SW 1271 (cell line): ENCODE measurements at places on chromosomes 12 and 14.

- no peak for DNase-seq
Measured at GRCh38 chr12:13377698-13378097, 181.2 kb downstream of the EMP1 start.

DNA sequence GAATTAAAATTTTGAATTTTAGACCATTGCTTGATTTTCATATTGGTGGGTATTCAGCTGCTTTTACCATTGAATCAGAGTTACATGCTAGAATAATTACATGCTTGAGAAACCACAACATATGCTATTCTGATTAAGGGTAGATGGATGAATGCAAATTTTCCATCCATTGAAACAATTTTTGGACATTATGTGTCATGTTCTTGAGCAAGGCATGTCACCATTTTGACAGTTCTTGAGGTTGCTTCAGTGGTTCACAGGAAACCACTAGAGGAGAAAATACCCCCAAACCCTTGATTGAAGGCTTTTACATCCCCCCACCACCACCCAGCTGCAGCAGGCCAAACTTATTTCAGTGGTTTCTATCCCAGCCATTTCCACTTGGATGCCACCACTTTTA, 13.5 kb downstream of the UBR7 start:
- DNase-seq: no peak

DNA sequence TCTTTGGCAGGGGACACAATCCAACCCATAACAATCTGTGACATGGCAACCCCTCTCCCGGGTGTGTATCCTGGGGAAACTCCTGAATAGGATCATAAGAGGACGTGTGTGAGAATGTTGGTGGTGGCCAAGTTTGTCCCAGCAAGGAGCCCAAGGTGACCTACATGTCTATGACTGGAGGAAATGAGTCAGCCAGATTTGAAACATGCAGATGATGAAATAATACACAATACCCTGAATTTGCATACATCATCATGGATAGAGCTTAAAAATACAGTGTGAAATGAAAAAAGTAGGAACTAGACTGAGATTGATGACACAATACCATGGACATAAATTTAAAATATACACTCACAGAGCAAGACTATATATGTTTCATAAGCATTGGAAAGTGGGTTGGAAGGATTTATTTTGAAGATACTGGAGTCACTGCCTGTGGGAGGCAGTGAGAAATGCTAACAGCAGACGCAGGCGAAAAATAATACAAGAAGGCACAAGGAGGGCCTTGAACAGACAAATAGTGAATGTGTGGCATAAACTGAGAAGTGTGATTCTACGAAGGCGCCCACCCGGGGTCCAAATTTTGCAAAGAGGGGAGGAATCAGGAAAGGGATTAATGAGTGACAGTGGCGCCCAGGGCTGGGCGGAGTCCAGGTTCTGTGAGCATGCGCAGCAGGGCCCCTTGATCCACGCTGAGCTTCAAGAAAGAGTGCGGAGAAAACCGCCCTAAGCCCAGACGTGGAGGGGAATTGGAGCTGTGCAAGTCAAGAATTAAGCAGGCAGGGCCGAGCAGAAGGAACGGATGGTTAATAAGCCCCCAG, 7.0 kb upstream of the MAP1LC3B2 start:
- no peak for DNase-seq

DNA sequence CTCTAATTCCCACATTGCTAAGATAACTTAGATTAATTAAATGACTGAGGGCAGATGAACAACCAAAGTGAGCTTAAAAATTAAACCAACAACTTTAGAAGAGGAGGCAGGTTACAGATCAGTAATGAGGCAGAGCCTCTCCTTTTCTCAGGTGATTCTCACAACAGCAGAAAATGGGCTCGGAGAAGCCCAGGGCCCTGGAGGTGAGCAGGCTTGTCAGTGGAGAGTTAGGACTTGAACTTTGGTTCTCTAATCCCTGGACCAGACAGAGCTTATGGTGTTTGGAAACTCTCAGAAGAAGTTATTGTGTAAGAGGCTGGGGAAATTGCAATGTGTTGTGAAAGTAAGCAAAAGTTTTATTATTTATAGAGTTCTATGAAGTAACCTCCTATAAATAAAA, 2.8 kb downstream of the TRHDE start:
- DNase-seq: no peak

GRCh38 chr12:103301642-103302591, 193.9 kb downstream of the C12orf42 start:
- no peak for DNase-seq

DNA sequence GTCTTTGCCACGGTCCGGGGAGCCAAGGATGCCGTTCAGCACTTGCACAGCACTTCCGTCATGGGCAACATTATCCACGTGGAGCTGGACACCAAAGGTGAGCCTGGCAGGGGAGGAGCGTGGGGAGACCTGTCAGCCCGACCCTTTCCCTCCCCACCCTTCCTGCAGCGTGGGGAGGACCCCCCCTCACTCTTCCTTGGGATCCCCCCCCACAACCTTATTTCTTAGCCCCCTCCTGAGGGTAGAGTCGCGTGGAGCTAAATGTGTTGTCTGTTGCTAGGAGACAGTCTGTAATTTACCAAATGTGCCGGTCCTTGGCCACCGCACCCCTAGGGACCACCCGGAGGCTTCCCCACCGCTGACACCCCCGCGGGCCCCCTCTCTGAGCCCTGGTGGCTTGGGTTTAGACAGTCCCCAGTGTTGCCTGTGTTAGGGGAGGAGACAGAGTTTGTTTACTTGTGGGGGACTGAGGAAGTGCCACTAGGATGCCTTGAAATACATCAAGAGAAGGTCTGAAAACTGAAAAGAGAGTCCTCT, 2.3 kb downstream of the SETD1B start:
- DNase-seq: no peak

- no peak for DNase-seq
Measured at GRCh38 chr12:11810206-11810545, 160.7 kb downstream of the ETV6 start.

DNA sequence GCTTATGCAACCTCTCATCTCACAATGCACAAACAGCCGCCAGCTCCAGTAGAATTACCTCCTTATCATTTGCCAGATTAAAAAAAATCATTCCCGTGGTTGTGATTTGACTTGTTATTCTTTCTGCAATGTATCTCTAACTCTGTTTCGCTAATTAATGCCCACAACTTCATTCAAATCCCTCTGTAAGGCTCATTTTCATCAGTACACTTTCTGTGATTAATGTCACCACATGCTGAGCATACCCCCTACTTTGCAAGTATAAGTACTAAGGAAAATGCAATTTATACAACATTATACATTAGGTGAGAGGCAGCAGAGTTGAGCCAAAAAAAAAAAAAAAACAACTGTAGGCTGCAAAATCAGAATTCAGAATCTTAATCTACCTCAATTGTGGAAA, 166.0 kb downstream of the FSCB start:
- no peak for DNase-seq

- DNase-seq: no peak
Measured at GRCh38 chr14:56884617-56885016, 74.3 kb upstream of the OTX2 start.

- DNase-seq: no peak
Measured at GRCh38 chr14:56131004-56131864, 13.0 kb downstream of the PELI2 start.

- no peak for DNase-seq
Measured at GRCh38 chr12:111457577-111457976, 51.9 kb downstream of the SH2B3 start.

DNA sequence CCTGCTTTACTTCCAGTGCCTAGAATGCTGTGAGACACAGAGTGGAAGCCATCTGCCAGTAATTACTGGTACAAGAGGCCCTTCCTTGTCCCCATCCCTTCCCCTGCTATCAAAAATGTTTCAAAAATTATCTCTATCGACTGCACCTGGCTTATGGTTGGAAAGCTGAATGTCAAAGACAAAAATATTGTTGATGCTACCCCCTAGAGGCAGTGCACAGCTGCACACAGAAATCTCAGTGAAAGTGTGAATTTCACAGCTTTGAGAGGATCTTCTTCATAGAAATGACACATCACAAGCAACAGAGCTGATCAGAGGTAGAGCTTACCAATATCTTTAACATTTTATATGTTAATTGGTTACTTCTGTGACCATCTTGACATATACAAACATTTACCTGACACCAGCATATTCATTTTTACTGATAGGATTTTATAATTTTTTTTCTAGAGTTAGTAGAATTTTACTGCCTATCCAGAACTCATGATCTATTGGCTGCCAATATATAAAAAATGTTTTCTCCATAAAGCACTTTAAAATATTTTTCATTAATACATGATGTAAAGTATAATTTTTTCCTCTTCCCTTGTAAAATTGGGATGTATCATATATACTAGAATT, 138.0 kb downstream of the AACS start:
- DNase-seq: no peak

GRCh38 chr14:67487937-67488893, at the start of gene TMEM229B:
TSS of gene TMEM229B (minus strand) at chr14:67488721. CDS start at chr14:67473923, 14,798 bp downstream.
- no peak for DNase-seq

- no peak for DNase-seq
Measured at GRCh38 chr14:100779691-100780080, 46.2 kb upstream of the MEG3 start.
